ENCODE measurements at places on chromosomes 3 and 15. TPM values are rescaled to one million over a fixed set of nuclear protein-coding genes. Genes with fewer than 3 reads are reported as not detected.
A peak's percentile ranks its signal among the peaks of the same experiment; 100 is the strongest.

DNA sequence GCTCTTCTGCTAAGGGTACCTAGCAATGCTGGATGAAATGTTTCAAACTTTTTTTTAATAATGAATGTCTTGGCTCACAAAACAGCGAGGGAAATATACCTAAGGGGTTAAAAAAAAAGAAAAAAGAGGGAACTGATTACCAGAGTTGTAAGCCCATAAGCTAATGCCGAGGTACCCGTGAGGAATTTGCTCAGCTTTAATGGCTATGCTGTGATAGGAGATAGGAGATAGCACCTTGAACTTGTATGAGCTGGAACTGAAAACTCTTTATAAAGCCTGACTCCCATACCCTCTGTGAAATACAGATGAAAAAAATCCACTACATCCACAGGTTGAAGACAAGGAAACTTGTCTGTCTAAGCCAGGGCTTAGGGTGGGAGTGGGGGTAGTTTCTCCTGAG is 13.9 kb downstream of the GRAMD1C start:
- no peak for DNase-seq

DNA sequence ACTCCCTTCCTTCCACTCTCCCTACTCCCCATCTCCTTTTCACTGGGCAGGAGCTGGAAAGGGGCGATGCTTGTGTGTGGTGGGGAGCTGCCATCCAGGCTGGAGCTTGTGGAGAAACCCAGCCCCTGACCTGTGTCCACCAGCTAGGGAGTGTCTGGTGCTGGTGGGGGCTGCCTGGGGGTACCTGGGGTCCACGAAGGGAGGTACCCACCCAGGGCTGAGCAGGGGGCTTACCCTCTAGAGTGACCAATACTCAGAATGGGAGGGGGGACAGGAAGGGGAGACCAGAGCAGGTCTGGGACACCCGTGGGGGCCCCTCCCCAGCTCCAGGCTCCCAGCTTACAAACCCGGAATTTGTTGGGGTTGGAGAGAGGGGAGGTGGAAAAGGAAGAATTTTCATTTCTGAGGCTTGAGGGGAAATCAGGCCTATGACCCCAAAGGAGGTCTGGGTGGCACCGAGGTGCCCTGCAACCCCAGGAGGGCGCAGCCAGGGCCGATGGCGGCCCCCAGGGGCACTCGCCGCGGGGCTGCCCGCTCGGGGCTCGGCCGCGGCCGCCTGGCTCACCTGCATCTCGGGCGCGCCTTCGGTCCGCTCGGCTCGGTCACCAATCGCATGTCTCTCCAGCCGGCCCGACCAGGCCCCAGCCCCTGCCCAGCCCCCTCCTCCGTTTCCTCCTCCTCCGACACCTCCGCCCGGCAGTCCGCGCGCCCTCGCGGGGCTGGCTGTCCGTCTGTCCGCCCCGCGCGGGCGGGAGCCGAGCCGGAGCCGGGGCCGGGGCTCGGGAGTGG is 773 bp downstream of the LINGO1 start:
- DNase-seq: peak; percentile 89

The MEIS2 gene
- 0.67 TPM for total RNA-seq

The ANKRD63 gene
- 0.45 TPM for total RNA-seq

GRCh38 chr3:189166321-189166720 is 5.5 kb upstream of the TPRG1 start:
- no peak for DNase-seq

- no peak for DNase-seq
Measured at GRCh38 chr15:63238796-63239195, 38.6 kb upstream of the APH1B start.

- DNase-seq: no peak
Measured at GRCh38 chr15:39828374-39828931, 45.8 kb upstream of the FSIP1 start.

Data from H7 (cell line).